ENCODE measurements at places on chromosomes 2 and 18.

DNA sequence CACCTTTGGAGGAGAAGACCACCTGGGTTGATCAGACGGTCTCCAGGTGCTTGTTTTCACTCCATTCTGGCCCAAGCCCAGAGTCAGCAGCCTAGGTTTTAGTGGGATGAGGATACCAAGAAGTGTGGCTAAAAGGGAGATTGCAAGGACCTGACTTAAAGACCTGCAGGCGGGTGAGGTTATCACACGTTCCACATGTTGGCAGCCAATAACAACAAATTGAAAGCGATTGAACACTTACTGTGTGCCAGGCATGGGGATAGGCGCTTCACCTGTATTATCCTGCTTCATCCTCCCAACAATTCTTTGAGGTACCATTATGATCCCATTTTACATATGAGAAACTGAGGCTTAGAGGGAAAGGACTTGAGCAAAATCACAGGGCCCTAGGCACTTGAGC, 5.0 kb downstream of the ARL4C start:
- DNase-seq, result no peak

GRCh38 chr18:46621111-46621766, 35.8 kb downstream of the LOXHD1 start:
- DNase-seq, result no peak

GRCh38 chr18:67373636-67374035, 142.9 kb downstream of the DSEL start:
- no peak for DNase-seq

DNA sequence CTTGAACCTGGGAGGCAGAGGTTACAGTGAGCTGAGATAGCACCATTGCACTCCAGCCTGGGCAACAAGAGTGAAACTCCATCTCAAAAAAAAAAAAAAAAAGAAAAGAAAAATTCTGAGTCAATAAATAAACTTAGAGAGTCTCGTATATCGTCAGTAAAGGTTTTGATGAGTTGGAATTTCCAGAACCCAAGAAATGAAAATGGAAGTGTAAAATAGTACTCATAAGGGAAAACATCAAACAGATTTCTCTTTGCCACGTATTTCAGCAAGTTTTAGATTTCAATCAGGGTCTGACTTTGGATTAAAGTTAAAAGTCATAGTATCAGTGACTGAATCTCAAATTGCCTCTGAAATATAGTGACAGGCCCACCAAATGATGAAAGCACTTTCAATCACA, 71.4 kb upstream of the SPOPL start:
- no peak for DNase-seq

DNA sequence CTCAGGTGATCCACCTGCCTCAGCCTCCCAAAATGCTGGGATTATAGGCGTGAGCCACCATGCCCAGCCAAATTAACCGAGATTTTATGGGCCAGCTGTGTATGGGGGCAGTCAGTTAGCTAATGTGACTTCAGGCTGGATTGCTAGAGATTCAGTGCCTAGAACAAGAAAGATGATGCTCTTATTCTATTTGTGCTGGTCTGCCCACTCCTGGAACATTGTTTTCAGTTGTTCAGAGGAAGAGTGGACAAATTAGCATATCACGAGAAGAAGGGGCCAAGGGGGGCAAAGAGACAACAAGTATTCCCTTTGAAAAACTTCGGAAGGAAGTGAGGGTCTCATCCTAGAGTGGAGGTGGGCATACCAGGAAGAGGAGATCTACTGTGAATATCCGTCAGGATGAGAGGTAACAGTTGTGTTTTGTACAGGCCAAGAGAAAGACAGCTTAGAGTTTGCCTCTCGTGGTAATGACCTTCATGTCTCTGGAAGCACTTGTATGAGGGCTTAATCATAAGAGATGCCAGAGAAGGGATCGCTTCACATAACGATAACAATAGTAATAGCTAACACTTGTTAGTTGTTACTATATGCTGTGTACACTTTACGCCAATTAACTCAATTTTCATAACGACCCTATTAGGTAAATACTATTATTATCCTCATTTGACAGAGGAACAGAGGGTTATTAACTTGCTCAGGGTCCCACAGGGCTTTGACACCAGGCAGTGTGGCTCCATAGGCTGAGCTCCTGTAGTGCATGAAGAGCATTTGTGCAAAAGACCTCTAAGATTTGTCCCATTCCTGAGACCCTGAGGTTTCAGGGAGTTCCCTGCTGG, 138.3 kb downstream of the DDX1 start:
- DNase-seq, result no peak

DNA sequence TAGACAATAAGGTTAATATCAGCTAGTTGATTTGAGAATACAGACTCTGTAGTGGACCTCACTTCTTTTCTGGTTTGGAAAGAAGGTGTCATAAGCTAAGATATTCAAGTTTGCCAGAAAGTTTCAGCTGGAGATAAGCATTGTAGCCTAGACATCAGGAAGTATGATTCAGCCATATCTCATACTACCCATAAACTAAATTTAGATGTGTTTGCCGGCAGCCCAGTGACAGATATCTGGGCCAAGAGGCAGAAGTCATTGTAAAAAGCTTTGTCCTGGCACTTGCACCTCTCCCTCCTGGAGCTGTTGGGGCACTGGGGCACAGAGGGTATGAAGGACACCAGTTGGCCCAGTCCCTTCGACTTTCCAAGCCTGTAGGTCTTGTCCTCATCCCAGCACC, 128.0 kb downstream of the EPHA4 start:
- no peak for DNase-seq

DNA sequence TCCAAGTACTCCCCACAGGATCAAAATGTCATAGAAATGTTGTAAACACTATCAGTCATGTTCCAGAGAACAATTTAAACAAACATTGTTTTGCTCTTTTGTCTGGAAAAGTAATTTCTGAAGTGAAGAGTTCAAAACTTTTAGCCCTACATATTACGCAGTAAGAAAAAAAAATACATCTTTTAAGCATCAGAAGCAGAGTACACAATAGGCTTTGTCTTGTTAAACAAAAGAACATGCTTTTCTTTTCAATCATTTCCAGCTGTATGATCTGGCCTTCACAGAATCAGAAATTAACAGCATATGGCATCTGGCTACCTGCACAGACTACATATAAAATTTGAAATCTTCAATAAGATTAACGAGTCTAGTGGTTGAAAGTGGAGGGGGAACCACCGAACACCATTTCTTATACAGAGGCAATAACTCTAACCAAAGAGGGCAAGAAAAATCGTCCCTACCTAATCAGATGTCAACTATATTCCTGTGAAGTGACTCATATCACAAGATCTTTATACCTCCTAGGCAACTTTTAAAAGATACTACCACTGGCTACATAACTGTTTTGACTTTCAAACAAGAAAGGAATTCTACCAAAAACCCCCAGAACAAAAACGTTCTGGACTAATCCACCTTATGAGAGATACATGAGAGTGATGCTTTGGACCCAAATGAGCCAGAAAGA, 149.3 kb downstream of the EXOC6B start:
- DNase-seq, result no peak

GRCh38 chr2:26245810-26246209, 1.1 kb downstream of the HADHB start:
- no peak for DNase-seq

DNA sequence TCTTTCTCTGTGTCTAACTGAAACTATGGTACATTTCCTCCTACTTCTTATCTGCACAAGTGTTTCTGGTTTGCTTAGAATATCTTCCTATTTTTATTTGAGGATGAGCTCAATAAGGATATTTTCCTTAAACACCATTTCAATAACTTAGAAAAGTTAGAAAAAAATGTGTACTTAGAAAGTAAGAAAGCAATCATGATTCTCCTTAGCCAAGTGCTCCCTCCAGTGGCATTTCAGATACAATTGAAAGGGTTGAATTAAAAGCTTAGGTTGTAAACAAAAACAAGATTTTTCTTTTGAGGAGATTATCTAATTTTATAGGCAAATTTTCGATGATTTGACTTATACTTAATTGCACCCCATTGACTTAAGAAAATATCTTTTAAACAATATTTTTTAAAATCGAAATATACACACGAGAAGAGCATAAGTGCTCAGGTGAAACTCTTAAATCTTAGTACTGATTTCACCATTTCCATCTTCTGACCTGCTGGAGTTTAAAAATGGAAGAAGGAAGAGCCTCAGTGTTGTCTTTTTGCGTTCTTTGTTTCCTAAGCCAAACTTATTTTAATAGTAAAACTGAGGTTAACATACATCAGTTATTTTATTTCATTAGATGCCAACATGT, 26.9 kb downstream of the C18orf63 start:
- no peak for DNase-seq

DNA sequence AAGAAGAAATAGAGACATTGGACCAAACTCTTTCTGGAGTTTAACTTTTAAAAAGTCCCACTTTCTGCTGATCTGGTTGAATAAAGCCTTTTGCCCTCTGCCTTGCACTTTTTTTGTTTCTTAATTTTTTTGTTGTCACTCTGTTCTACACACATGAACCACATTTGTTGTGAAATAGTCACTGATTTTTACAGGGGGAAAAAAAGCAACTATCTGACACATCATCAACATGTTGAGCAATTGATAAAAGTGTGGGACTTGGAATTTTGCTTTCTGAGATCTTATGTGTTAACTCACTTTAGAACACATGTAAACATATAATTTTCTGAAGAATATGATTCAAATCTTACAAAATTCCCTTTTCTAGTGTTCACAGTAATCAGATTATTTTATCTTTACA, 414.8 kb upstream of the FIGN start:
- DNase-seq, result no peak

DNA sequence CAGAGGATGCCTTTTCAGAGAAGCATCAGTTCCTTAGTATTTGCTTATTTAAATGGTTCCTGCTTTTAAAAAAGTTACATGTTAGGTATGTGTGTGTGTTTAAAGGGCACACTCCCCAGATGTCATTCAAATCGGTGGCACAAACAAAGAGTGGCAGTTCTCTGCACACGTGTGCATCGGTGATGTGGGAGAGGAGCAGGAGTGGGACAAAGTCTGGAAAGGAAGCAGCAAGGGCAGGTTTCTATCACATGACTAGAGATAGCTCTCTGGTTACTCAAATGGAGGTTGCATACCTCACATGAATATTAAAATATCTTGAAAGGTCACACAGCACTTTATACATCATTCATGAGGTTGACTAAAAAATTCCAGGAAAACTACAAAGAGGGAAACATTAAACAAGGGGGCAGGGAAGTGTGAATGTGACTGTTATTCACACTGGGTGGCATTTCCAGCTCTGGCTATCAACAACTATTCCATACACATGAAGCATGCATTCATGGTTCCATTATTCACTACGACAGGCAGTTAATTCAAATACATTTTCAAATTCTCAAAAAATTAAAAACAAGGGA, 64.7 kb downstream of the SEPTIN10 start:
- DNase-seq, result no peak

GRCh38 chr2:69080071-69080470, 67.1 kb downstream of the ANTXR1 start:
- no peak for DNase-seq

DNA sequence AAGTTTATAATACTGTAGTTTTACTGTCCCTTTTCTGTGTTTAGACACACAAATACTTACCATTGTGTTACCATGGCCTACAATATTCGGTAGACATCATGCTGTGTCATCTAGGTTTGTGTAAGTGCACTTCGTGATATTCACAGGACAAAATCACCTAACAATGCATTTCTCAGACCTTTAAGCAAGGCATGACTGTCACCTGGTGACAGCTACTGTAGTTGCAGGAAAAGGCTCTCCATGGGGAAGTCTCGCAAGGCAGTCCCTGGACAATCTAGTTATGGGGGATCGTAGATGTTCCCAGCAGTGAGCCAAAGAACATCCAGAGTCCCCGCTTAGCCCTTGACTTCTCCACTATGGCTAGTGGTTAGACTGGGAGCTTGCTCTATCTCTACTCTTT, 73.1 kb downstream of the EIF2AK3 start:
- no peak for DNase-seq

- no peak for DNase-seq
These were observed 65.8 kb downstream of the EMILIN2 start for GRCh38 chr18:2912357-2913299.

- no peak for DNase-seq
These were observed 15.7 kb downstream of the CCL20 start for GRCh38 chr2:227829337-227829736.

DNA sequence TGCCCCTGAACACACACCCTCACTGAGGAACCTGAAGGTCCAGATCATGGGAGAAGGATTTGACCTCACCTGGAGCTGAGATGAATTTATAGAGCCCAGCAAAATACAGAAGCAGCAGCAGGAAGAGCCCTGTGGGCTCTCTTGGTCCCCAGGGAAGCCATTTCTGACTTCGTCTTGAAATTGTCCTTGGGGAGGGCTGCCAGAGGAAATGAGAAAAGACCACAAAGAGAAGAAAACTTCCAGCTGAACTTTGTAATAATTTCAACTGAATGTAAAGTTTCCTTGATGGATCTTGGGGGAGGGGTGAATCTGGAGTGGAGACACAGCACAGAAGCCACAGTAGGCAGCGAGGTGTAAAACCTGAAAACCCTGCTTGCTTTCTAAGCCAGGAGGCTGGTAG, 500.9 kb upstream of the NXPH2 start:
- DNase-seq, result no peak

- no peak for DNase-seq
These were observed 94.7 kb downstream of the FAM168B start for GRCh38 chr2:130998561-130998960.
